Ammon's horn (tissue), 1 donor: ENCODE measurements at places on chromosomes 5 and 9.

DNA sequence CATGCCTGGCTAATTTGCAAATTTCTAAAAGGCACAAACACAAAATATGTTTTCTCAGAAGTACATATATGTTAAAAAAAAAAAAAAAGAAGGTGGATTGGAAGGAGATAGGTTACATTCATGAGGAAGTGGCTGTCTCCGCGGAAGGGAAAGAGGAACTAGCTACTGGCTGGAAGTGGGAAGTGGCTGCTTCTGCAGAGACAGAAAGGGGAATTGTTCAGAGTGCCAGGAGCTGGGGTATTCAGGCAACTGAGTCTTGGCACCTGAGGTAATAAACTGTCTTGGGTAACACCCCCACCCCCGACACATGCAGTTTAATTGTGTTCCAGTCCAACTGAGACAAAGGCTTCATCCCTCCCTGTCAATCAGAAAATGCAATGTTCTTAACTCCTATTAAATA is 45.6 kb downstream of the S1PR3 start:
- DNase-seq, result peak; percentile 69

GRCh38 chr5:117800261-117800660 is 1188.1 kb downstream of the DTWD2 start:
- DNase-seq, result peak; percentile 14

DNA sequence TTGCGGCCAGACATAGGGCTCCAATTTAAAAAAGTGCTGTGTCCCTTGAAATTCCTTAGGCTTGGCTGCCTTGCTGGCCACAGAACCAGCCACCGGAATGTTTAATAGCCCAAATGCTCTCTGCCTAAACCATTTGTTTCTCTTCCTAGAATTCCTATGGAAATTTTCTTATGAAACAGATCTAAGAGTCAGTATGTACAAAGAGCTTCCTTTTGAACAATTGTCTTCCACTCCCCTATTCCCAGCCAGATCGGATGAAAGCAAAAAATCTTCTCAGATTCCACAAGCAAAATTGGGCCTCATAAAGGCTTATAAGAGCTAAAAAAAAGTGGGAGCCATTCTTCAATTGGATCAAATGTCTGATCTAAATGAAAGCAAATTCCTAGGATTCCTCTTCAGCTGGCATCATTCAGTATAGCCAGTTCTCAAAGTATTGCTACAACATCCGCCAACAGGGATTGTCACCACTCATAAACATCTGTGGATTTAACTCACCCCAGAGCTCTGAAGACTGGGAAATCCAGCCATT is 104.3 kb downstream of the CEMIP2 start:
- no peak for DNase-seq

DNA sequence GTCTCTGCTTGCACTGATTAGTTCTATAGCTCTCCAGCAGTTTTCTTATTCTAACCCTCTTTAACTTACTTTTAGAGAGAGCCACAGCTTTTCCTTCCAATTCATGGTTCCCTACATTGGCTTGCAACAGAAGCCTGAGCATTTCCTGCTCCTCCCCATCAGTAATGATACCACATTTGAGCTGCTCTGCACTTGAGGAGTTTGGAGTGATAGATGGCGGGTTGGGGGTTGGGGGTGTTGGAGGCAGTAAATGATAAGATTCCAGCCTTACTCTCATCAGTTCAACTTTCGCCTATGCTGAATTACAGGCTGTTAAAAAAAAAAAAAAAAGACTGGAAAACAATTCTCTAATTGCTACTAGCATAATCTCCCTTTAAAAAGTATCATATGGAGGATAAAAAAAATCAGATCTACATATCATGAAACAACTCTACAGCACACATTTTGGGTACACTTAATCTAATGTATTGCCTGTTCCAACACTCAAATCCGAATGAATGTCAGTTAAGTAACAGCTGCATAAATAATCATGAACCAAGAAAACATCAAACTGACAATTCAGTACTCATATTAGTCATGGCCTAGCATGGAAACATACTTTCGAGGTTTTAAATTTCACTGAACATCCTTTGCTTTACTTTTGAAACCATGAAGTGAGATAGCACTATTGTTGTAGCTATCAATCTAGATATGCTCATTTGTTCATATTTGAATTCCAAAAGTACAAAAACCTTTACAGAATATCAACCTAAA is 224.7 kb downstream of the NFIB start:
- DNase-seq, result no peak

DNA sequence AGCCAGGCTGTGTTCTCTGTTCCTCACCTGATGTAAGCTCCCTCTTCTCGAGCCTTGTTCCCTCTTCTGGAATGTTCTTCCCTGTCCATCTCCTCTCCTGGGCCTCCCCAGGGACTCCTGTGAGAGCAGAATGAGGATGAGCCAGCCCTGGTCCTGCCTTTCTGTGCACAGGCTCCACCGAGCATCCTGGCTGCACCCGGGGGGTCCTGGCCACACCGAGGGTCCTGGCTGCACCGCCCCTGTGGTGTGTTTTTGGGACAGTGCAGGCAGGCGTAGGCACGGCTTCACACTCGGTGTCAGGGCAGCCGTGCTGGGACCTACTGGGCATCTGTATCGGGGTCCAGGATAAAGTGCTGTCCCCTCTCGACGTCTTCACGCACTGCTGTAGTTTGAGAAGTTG is 17.8 kb downstream of the FBXW5 start:
- no peak for DNase-seq

- DNase-seq, result peak; percentile 57
Observed at GRCh38 chr5:66958980-66959641, 237.5 kb downstream of the CD180 start.

- peak; percentile 71 for DNase-seq
Observed at GRCh38 chr5:149317281-149318048, 27.8 kb upstream of the GRPEL2 start.

- no peak for DNase-seq
Observed at GRCh38 chr5:131156385-131156784, 8.7 kb downstream of the HINT1 start.

DNA sequence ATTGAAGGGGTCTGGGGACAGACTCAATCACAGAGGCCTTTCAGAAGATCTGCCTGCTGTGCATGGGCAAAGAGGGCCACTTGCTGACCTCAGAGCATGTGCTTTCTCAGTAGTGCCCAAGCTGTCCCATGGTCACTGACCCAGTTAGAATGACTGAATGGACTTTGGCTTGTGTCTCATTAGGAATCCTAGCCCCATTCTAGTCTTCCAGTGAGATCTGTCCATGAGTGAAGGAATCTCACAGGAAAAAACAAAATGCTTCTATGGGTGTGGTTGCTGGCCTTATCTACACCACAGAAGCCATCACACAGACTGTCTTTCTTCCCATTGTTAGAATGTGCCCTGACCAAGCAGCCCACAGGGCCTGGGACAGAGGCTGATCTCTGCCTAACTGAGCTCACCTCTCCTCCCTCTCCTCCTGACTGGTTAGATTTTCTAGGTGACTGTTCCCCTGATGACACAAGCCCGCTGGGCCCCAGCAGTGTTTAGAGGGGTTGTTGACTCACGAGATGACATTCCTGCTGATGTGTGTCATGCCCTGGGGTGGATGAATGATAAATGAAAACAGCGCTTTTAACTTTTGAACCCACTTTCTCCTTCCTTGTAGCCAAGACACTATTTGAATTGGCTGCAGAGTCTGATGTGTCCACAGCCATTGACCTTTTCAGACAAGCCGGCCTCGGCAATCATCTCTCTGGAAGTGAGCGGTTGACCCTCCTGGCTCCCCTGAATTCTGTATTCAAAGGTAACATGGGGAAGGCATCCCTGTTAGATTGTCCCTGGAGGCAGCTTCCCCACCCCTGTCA is 24.8 kb downstream of the TGFBI start:
- no peak for DNase-seq

DNA sequence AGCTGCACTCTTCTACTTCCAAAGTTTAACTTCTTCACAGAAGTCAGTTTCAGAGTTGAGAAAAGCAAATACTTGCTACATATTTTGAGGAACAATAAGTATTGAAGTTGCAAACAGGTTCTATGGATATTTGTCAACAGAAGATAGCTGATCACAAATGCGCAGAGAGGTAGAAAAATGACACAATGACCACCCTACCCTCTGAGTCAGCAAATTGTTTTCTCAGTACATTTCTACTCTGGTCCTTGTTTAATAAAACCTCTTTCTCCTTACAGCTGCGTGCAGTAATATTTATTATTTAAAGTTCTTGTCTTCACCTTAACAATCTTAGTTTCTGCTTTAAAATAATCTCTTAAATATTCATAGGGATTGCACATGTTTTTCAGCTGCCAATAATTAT is 855.1 kb upstream of the CTNND2 start:
- DNase-seq, result no peak

- DNase-seq, result no peak
Observed at GRCh38 chr5:150779397-150780186, 1.0 kb downstream of the SMIM3 start.

DNA sequence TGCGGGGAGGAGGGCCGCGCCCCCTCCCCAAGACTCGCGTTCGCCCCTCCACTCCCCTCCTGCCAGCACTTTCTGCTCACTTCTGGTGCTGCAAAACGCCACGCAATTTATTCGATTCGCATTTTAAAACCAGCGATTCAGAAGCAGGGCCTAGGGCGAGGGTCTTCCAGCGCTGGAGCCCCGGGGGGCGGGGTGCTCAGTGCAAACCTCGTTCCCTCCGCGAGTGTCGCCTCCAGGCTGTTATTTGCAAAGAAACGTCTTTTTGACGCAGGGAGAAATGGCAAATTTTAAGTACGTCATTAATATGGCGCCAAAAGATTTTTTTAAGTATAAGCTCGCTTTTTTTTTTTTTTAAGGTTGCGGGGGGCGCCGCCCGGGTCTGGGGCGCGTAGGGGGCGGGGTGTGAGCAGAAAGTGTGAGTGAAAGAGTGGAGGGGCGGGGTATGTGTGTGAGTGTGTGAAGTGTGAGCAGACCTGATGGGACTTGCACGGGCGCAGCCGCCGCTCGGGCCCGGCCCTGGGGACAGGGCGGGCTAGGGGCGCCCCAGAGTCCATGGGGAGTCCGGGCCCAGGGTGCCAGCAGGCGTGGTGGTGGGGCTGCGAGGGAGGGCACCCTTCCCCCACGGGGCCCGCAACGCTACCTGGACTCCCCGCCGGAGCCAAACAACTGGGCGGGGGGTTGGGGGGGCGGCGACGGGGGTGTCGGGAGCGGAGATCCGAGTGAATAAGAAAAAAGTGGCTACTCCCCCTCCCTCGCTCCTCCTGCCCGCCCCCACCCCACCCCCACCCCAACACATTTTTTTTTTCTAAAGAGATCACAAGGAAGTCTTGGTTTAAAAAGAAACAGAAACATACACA is at the start of gene JADE2:
Gene JADE2, plus strand, starts transcription at position 845 of the 857 bp plus-strand sequence. CDS start 10,188 bp downstream, outside the sequence.
- peak; percentile 62 for DNase-seq

- DNase-seq, result no peak
Observed at GRCh38 chr9:109792951-109793546, 13.1 kb downstream of the PALM2AKAP2 start.

DNA sequence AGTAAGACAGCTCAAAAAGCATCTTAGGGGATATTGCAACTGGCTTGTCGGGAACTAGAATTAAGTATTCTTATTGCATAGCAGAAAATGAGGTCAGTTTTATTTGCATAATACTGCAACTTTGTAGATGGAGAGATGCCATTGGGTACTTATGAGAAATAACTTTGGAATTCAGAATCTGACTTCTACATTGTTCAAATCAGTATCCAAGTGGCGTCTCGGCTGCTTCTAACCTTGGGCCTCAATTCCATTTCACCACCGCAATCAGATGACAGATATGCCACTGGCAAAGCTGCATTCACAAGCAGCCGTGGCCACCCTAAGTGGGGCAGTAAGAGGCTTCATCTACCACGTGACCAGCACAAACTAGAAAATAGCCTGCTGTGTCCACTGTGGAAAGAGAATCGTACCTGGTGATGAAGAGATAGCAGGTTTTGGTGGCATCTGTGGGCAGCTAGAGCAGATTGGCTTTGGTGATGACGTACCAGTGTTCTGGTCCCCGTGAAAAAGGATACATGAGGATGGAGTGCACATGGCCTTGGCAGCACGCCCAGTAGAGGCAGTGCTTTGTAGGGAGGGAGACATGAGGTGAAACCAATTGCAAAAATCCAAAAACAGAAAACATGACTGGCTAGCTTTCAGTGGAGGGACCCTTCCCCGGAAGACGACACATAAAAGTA is 116.6 kb downstream of the KLHL3 start:
- peak; percentile 76 for DNase-seq

GRCh38 chr9:123150708-123151503 is 117.4 kb downstream of the GPR21 start:
- DNase-seq, result no peak

DNA sequence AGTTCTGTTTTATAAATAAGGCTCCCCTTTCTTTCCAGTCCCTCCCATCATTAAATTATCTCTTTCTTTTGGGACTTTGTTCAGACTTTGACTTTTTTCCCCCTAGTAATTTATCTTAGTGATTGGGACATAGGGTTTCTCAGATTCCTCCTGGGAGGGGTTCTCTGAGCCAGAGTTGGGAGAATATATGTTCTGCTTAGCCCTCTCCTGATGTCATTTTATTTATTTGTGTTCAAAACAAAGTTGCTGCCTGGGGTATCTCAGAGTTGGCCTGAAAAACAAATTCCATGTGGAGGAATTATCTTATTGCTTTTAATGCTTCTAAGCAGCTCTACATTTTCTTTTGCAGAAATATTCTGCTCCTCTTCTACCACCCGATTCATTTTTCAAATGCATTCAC is 211.0 kb downstream of the PCSK5 start:
- no peak for DNase-seq

DNA sequence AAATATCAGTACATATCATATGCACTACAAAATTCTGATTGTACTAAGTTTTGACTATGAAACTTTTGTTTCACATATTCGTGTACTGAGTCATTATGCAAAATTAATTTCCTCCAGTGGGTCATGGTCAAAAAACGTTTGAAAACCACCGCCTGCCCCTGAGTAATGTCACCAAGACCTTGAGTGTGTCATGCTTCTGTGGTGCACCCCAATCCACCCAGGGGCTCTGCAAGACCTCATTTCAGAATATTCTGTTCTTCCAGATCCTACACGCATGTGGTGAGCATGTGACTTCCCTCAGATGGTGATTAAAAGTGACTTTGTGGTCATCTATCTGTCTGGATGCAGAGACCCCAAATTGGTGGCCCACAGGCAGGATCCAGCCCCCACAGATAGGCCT is 31.0 kb downstream of the ABLIM3 start:
- no peak for DNase-seq

DNA sequence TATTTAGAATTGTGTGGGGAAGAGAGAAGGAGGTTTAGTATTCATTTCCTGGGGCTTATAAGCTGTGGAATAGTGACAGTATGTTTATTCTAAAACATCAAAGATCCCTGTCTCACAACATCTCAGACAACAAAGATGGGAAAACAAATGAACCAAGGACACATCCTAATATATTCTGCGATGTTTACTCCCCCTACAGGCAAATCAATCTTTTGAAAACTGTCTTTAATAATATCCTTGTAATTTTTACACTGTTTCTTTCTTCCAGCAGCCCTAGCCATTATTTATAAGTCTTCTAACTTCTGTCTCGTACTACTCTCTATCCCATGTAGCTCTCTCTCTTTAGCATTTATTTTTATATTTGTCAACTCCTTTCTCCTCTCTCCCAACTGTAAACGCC is 33.5 kb upstream of the TMEM252 start:
- no peak for DNase-seq
